Foreskin keratinocyte (primary cell): ENCODE measurements at places on chromosomes 4 and X.

DNA sequence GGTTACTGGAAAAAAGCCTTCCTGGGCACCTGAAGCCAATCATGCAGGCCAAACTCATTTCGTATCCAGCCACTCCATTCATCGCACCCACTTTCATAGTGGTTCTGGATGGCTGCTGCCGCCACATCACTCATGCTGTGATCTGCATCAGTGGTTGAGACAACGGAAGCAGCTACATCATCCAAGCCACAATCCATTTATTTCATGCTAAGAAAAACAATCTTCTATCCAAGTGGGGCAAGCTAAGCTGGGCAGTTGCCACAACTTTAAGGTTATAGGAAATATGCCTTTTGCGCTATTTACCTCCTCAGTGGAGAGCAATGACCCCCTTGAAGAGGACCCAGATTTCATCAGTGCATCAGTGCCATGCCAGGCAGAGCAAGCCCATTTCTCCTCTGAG is 124.6 kb downstream of the GRIA3 start:
- no peak for DNase-seq

GRCh38 chrX:3807906-3808305 is 94.5 kb upstream of the PRKX start:
- no peak for DNase-seq

DNA sequence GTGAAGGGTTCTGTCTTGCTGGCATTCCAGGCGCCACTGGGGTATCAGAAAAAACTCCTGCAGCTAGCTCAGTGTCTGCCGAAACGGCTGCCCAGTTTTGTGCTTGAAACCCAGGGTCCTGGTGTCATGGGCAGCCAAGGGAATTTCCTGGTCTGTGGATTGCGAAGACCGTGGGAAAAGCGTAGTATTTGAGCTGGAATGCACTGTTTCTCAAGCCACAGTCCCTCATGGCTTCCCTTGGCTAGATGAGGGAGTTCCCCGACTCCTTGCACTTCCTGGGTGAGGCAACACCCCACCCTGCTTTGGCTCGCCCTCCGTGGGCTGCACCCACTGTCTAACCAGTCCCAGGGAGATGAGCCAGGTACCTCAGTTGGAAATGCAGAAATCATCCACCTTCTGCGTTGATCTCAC is 40.1 kb downstream of the NOP14 start:
- DNase-seq, result no peak

GRCh38 chrX:111282991-111283390 is 12.7 kb upstream of the CAPN6 start:
- DNase-seq, result no peak

DNA sequence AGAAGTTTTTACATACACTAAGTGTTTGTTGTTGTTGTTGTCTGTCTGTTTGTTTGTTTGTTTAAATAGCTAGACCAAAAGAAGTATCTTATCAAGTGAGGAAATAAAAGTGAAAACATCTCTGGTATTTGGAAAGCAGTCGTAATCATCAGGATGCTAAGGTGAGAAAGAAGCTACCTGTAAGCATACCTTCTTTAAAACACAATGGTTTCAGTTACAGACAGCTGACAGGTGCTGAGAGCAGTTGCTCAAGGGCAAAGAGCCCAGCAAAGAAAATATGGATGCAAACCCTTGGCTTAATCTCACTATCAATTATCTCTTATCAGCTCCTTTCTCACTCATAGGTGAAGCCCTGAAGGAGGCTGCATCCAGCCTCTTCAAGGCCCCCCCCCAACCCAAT is 42.8 kb upstream of the FBXW7 start:
- no peak for DNase-seq

- peak; percentile 10 for DNase-seq
Observed at GRCh38 chr4:84964995-84965552, 1.4 kb downstream of the WDFY3 start.

DNA sequence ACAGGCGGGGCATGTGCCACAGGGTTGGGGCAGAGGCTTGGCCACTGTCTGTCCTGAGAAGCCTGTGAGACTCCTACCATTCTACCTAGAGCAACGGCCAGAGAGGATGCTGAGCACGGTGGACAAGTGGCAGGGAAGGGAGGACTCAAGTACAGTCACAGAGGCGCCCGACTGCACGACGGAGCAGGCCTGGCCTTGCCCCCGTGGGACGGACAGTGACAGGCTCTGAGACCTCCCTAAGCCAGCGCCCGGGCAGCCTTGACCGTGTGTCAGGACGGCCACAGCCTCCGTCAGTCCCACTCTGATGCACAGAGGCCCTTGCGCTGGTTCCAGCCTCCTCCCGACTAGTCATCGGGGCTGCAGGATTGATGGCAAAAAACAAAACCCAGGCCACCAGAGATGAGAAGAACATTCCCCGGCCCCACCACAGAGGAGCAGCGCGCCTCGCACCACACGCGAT is 36.7 kb upstream of the MXD4 start:
- DNase-seq, result no peak

DNA sequence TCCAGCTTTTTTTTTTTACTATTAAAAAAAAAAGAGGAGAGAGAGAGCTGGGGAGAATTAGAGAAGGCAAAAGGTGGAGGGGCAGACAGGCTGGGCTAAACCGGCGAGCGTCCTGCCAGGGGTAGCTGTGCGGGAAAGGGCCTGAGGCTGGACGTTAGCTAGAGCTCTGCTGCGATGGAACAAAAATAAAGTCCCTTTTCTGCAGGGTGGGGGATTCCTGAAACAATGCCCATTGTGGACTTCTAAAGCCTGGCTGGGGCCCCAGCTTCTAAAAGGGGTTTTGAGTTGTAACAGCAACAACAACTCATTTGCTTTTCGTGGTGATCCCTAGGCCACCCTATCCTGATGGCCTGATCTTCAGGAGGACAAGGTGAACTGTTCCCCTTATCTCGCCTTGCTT is 311.7 kb downstream of the FBXW7 start:
- no peak for DNase-seq

DNA sequence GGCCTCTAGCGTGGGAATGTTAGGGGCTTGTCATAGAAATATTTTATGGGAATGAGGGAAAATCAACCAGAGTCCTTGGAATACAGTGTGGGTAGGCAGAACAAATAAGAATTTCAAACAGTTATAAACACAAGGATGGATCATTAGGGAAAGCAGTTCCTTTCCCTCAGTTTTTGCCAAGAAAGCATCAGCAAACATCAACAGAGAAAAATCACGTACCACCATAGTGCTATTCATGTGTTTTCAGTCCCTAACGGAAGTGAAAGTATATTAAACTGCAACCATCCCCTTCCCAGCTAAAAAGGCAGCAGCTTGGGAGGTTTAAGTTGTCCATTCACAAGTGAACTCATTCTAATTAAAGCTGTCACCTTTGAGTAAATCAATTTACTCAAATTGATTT is 334.4 kb upstream of the PCDH18 start:
- no peak for DNase-seq

- no peak for DNase-seq
Observed at GRCh38 chr4:151489462-151490203, 80.7 kb downstream of the FHIP1A start.

GRCh38 chr4:101596781-101597552 is 193.6 kb upstream of the BANK1 start:
- DNase-seq, result peak; percentile 1

GRCh38 chr4:38058151-38058550 is 98.0 kb downstream of the PTTG2 start:
- no peak for DNase-seq

DNA sequence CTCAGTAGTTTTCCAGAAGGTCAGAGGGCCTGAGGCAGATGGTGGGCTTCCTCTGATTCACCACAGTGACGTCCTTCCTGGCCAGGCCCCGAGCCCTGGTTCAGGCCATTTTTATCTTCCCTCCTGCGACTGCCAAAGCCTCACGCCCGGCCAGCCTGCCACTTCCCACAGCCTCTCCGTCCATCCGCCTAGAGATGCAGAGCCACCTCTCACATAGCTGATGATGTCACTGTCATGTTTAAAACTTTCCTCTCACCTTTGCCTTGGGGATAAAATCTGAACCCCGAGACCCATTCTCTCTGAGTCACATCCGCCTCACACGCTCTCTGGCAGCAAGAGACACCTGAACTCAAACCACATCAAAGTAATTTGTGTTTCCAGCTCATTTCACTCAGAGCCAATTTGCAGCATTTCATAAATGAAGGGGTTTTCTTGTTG is 175.3 kb downstream of the QDPR start:
- DNase-seq, result no peak

DNA sequence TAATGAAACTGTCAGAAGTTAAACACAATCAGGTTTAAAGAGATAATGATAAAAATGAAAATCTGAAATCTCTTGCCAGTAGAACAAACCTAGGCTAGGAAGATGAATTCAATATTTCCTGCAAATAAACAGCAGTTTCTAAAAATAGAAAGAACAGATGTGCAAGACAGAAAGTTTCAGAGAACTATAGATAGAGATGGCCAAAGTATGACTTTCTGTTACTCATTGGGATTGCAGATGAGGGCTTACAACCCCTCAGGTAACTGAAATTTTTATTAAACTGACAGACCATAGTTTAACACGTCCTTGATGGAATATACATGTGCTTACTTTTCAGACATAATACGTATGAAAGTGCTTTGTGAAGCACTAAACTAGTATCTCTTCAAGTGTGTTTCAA is 82.3 kb upstream of the PPARGC1A start:
- no peak for DNase-seq

DNA sequence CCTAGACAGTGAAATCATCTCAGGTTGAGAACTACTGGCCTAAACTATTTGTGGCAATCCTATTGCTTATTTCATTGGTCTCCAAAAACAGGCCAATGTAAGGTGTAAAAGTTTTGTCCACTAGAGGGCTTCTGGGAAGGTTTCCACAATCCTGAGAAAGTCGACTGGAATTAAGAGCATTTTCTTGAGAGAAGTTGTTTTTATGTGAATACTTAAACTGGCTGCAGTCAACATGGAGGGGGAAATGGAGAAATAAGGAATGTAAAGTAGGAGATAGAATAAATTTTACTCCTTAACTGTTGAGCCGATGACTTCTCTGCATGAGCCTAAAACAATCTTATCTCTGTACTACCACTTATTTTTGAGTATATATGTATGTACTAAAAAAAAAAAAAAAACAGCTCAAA is 11.0 kb upstream of the EIF4E start:
- DNase-seq, result peak; percentile 57

DNA sequence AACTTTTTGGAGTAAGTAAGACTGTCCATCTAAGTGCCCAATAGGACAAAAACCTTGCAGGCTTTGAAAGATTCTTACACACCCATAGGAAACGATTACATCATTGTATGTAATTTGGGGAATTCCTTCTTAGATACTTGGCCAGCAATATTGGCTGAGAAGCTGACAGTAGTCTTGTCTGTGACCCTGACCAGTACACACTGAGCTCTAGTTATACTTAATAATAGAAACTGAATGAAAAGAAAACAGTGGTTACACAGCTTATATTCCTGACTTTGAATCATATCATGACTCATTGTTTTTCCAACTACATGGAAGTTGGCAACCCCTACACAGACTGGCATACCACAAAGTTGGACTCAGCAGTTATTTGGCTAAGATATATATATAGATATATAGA is 7.1 kb upstream of the TLR2 start:
- DNase-seq, result peak; percentile 89
